ENCODE measurements at places on chromosomes 7 and 10.

DNA sequence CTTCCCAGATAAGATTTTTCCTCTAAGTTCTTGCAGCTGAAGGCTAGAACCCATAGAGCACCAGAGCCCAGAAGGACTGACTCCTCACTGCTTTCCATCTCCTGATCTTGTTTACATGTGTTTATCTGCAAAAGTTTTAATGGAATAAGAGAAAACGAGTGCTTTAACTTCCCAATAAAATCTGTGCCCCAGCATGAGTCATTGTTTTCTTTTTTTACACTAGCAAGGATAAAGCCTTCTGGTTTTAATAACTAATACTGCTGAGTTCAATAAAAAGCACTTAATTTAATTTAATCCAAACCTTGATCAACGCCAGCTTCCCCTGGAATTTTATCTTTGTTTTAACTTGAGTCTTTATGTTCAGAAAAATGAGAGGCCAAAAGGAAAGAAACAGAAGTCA lies 227.6 kb downstream of the HPSE2 start:
- no peak for DNase-seq

DNA sequence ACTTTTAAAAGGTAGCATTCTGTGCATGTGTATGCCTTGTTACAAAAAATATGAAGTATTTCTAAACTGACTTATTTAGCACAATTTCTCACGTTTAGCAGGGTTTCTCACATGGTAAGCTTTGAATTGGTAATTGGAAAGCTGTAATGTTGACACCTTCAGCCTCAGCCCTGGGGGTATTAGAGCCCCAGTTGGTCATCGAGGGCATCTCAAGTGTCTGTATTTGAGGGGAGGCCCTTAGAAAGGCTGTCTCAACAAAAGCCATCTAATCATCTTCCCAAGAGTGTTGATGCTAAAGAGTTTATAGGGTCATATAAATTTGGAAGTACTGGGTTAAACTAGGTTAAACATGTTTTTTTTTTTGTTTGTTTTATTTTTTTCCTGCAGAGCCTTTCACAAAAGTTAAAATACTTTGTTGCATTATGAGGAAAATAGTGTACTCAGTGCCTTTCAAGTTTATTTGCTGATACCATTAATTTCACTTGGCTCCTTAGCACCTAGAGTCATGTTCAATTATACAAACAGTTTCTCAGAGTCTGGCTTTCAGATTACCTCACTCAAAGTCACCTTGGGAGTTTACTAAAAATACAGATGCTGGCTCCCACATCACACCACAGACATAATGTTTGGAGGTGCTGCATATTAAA lies 134.0 kb downstream of the CD36 start:
- DNase-seq, result no peak

- DNase-seq, result no peak
Measured at GRCh38 chr7:131466735-131467365, 89.6 kb downstream of the PODXL start.

- peak; percentile 90 for DNase-seq
Measured at GRCh38 chr7:831596-832166, 595 bp upstream of the SUN1 start.

Measured in PC-3 (cell line).